ENCODE measurements at places on chromosomes 7 and 10.

GRCh38 chr7:107690611-107691010 is 30.0 kb downstream of the SLC26A4 start:
- no peak for DNase-seq

DNA sequence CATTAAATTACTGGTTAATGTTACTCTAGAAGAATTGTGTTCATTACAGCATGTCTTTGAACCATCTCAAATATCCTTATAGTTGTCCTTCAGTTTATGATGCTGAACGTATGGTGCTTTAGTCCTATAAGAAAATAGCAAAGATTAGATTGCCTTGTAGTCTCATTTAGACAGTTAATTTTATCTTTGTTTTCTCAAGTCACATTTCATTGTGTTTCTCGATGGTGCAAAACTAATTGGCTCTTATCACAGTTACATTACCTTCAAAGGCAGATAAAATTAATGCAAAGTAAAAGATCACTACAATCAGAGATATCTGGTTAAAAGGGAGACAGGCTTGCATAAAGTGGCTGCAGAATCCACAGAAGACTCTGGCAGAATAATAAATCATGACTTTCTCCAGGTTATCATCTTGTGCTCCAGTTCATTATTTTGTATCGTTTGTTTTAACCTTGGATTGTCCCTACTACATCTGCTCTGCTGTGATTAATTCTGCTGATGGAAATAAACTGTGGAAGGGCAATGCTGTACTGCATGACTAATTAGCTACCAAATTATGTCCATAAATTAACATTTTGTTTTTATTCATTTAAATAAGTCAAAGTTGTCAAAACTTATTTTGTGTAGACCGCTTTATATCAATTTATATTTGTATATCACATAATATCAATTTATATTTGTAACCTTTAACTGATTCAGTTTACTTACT is 24.2 kb downstream of the PRPS1L1 start:
- DNase-seq = no peak

GRCh38 chr7:121385056-121385799 is 10.9 kb downstream of the FAM3C start:
- no peak for DNase-seq

GRCh38 chr7:77327067-77327931 is 88.8 kb downstream of the GSAP start:
- DNase-seq = no peak

DNA sequence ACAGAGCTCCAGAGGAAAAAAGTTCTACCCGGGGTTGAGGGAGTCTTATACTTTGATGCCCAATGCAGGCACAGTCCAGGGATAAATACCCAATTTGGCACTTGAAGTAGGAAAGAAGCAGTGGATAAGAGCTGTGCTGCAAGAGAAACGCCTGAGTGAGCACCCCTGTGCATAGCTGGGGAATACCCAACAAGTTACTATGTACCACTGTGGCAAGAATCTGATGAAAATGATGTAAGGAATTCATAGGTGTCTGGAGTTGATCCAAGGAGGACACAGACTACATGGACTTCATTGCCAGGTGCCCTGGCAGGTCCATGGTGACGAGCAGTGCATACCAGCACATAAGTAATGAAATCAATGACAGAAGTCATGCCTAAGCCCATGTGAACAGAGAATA is 183.7 kb upstream of the FEZF1 start:
- DNase-seq = no peak

DNA sequence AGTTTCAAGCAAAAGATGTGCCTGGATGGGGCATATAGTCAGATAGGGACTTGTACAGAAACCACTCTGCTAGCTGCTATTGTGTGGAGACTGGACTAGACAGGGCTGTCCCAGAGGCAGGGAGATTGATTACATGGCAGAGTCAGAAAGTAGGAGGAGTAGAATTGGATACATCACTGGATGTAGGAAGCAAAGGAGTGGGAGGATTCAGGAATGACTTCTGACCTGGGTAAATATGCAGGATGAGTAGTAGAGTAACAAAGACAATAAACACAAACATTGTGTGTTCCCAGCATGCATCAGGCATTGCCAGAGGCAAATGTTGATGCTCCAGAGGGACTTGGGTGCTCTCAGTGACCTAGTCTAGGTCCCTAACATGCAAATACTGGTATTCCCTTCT is 30.9 kb upstream of the MAT1A start:
- DNase-seq = no peak

DNA sequence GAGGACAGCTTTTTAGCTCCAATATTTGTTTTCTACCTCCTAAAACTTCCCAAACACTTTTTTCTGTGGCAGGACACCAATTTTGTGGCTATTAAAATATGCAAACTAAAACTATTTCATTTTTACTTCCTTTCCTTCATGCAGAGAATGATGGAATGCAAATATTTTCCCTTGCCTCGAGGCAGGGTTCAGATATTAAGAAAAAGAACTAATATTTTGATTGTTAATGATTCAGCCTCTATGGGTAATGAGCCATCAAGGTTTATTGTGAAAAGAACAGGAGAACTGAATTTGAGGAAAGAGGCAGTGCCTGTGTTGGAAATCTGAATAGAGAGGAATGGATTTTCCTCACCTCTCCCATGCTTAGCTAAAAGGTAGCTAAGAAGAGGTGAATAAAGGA is 43.1 kb upstream of the CASD1 start:
- no peak for DNase-seq

- no peak for DNase-seq
These were observed 336.7 kb downstream of the C7orf25 start for GRCh38 chr7:42575171-42575570.

DNA sequence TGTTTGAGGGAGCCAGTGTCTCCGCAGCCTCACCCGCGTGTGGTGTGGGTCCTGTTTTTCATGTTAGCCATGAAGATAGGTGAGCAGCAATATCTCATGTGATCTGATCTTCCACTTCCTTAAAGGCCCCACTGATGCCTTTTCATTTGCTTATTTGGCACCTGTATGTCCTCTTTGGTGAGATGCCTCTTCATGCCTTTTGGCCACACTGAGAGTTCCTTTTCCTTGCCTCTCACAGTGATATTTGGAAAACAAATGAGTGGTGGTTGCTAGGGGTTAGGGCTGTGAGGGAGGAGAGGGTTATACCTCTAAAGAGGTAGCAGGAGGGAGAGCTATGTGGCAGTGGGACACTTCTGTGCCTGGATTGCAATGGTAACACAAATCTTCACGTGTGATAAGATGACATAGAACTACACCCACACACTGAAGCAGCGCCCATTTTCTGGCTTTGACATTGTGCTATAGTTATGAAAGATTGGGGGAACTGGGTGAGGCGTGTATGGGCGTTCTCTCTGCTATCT is 90.4 kb upstream of the TNS3 start:
- DNase-seq = no peak

GRCh38 chr7:44765579-44766415 is 17.1 kb downstream of the ZMIZ2 start:
- no peak for DNase-seq

DNA sequence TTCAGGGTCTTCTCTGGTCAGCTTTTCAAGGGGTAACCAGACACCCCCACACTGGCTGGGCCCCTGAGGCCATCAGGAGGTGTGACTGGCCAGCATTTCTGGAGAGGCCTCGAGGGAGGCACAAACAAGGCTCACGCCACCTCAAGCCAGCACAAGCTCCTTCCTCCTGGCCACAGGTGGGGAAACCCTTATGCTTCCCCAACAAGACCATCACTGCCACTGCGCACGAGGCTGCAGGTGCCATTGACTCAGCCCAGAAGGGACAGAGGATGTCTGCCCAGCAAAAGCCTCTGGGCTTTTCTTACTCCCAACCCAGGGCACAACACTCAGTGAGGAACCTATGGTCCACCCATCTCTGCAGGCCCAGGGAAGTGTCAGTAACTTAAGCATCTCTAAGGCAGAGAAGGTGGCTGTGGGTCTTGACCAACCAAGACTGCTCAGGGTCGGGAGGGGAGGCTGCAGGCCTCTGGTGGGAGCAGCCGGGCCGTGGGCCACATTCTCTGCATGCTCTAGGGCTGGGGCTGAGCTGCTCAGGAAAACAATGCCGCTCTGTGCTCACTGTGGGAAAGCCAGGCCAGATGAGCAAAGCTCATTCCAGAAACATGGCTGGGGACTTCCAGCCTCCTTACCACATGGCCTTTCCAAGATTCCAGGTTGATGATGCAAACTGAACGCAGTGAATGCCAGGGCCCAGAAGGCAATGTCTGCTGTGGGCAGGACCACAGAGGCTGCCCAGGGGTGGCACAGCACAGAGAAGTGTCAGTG is 24.2 kb upstream of the RASSF4 start:
- no peak for DNase-seq

DNA sequence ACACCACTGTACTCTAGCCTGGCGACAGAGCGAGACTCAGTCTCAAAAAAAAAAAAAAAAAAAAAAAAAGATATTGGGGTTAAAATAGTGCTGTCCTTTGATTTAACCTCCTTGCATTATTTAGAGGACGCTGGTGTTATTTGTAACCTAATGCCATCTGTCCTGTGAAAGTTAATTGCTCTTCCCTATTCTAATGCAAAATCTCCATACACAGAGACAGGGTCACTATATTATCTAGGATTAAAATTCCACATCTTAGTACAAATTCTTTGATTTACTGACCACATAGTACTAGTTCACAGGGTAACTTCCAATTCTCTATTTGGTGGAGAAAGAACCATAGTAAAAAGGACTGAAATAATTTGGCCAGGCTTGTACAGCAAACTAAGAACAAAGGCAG is 184.2 kb upstream of the STEAP4 start:
- DNase-seq = no peak

DNA sequence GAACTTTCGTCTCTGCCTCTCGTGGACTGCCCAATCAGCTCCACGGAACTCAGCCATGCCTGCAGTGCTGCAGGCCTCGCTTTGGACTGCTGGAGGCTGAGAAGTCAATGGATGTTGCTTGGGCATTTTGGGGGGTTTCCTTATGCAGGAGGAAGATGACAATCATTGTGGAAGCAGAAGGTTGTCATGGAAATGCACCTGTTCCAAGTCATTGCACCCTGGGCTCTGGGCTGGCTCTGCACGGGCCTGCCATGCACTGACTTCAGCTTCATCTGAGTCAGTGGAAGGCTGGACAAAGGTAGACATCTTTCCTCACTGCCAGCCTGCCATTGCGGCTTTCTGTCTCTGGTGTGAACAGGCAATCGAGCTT is 217.3 kb downstream of the RPS24 start:
- DNase-seq = no peak

DNA sequence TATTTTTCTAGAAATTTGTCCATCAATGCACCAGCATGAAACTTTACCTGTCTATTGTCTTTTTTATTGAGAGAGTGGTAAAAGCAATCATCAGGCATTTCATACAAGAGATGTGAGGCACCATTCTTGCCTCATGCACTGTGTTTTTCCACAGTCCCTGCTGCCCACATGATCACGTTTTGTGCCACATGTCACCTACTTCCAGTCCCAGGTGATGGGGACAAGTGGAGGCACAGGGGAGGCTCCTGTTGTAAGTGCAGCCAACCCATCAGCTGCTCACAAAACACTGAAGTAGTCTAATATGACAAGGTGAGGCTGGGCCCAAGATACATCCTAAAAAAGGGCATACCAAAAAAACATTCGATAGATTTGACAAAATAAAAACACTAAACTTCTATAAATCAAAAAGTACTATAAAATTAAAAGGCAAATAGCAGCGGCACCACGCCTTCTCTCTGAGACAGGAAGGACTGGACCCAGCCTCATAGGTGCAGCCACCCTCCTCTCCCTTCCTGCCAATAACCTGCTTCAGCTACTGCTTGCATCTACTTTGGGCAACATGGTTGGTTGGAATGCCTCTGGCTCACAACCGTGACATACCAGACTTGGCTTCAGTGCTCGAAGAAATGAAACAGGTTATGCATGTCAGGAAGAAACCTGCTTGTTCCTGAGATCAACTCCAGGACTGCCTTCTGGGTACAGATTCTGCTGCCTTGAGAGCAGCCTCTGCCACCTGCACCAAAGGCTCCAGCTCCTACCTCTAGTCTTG is 2.3 kb downstream of the ZC3HAV1L start:
- no peak for DNase-seq

DNA sequence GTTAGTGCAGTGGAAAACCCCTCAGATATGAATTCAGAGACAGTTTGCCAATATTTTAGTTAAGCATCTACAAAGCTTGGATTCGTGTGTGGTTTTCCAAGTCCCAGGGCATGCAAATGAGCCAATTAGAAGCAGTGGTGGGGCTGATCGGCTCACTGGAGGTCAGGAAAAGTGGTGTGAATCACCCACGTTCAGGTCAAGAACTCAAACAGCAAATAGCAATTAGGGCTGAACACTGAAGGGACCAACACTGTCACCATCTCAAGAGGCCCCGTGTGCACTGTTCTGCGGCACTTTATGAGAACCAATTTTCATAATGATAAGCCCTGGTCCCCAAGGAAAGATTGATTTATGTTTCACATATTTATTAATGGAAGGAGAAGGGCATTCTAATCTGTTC is 68.9 kb downstream of the ADARB2 start:
- no peak for DNase-seq

GRCh38 chr10:131452926-131453720 is 141.6 kb upstream of the TCERG1L start:
- DNase-seq = no peak

DNA sequence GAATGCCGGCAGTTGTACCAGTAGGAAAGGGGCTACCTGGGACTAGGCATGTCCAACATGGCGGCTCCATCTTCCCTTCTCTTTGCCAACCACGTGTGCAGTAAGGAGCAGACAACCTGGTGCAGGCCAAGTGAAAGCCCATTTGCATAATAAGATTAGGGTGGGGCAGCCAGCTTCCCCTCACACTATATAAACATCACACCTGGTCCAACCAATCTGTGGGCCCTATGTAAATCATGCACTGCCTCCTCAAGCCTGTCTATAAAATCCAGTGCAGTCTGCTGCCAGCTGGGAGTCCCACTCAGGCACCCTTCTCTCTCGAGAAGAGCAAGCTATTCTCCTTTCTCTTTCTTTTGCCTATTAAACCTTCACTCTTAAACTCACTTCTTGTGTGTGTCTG is 429.3 kb downstream of the CALN1 start:
- DNase-seq = no peak

- no peak for DNase-seq
These were observed 298.9 kb upstream of the HPS1 start for GRCh38 chr10:98745645-98746044.

- no peak for DNase-seq
These were observed 3.2 kb upstream of the UBE2D1 start for GRCh38 chr10:58331646-58332045.

- no peak for DNase-seq
These were observed 5.9 kb downstream of the SCART1 start for GRCh38 chr10:133459454-133460207.

- no peak for DNase-seq
These were observed 548.3 kb downstream of the SORCS3 start for GRCh38 chr10:105189463-105189800.

- no peak for DNase-seq
These were observed 52.3 kb upstream of the TRIM24 start for GRCh38 chr7:138407792-138408191.

DNA sequence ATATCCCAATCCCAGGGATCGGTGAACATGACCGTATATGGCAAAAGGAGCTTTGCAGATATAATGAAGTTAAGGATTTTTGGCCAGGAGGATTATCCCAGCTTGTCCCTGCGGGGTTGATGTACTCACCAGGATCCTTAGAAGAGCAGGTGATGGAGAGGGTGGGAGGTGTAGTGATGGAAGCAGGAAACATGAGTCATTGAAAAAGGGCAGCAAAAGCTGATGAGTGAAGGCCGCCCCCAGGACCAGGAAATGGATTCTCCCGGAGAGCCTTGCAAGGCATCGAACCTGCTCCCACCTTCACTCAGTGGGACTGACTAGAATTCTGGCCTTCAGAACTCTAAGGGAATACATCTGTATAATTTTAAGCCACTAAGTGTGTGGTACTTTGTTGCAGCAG is 5.2 kb upstream of the NUPR2 start:
- no peak for DNase-seq
